Thoracic aorta (tissue), 2 donors: ENCODE measurements at places on chromosomes 12 and 14.

DNA sequence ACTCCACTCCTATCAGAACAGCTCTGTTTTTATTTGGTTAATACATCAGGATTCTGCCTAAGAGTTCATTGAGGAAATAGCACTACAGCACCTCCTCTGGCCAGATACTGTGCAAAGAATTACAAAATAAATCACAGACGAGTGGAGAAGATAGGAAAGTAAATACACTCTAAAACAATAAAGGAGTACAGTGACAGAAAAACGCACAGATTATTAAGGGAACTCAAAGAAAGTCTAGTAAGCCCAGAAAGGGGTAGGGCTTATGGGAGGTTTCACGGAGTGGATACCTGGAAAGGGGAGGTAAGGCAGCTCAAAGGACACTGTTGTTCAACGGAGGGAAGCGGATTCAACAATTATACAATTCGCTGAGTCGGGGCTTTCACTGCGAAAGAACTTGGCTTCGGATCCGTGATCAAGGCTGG lies 5.5 kb downstream of the OR10AD1 start:
- no peak for DNase-seq

GRCh38 chr14:38047195-38047902 lies 160.4 kb upstream of the SSTR1 start:
- DNase-seq: no peak

DNA sequence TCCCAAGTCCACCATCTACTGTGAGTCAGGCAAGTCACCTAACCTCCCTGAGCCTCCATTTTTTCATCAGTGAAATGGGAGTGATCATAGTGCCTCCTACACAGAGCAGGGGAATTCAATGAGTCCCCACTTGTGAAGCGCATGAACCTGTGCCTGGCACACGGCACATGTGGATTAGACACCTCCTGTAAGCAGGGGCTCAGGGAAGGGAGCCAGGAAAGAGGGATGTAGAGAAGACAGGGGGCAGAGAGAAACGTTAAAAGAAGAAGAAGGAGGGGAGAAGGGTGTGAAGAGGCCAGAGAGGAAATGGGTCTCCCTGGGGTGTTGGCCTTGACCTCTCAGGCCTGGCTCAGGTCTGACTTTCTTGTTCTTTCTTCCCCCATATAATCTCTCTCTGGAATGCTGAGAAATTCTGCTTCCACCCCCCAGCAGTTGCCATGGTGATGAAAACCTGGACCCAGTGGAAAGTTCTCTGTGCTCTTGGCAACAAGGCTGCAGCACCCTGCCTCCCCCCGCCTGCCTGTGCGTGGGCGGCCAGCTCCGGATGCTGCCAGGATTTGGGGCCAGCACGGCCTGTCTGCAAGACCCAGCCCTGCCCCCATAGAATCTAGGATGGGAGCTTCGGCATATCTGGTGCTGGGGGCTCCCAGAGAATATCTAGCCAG lies 94.5 kb downstream of the CALM1 start:
- DNase-seq: peak; percentile 68

- DNase-seq: peak; percentile 11
Observed at GRCh38 chr14:73491256-73492042, 716 bp downstream of the RIOX1 start.

DNA sequence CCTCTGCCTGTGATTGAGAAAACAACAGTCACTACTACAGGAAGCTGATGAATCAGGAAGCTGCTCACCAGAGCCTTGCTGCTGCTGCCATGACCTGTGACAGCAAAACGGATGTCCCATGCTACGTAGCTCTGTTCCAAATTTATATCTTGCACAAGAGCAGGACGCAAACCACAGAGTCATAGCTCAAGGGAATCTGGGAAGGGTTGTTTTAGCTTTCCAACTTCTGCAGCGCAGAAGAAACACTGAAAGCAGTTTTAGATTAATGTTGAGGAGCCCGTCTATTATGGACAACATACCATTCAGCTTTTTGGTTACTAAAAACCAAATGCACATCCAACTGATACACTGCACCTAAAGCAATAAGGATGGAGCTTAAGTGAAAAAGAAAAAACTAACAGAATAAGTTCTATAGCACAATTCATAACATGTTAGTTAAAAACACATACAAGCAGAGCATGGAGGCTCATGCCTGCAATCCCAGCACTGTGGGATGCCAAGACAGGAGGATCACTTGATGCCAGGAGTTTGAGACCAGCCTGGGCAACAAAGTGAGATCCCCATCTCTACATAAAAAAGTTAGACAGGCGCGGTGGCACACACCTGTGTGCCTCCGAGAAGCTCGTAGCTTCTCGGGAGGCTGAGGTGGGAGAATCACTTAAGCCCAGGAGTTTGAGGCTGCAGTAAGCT lies 1.7 kb upstream of the ANKRD33 start:
- peak; percentile 41 for DNase-seq

- no peak for DNase-seq
Observed at GRCh38 chr14:100091386-100091785, 26.2 kb downstream of the EVL start.

GRCh38 chr12:6605421-6606330 lies 1.5 kb downstream of the CHD4 start:
- DNase-seq: no peak

- no peak for DNase-seq
Observed at GRCh38 chr14:31877255-31877798, 199.8 kb upstream of the ARHGAP5 start.

GRCh38 chr12:2490831-2491230 lies 303.9 kb upstream of the FKBP4 start:
- DNase-seq: no peak

GRCh38 chr12:27879708-27880107 lies 92.8 kb downstream of the PTHLH start:
- no peak for DNase-seq

DNA sequence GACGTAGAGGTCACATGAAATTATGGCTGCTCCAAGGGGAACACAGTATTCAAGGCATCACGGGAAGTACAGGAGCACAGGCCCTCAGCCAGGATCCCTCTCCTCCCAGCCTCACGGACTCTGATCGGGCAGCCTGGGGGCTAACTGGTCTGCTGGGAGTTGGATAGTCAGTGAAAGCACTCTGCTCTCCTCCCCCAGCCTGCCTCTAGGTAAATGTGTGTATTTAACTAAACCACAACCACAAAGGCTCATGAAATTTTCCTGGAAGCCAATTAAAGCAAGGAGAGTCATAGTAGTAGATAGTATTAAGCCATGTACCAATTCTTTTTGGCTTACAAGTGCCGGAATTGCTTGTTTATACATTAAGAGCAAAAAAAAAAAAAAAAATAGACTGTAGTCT lies 254.3 kb downstream of the MSRB3 start:
- DNase-seq: no peak

DNA sequence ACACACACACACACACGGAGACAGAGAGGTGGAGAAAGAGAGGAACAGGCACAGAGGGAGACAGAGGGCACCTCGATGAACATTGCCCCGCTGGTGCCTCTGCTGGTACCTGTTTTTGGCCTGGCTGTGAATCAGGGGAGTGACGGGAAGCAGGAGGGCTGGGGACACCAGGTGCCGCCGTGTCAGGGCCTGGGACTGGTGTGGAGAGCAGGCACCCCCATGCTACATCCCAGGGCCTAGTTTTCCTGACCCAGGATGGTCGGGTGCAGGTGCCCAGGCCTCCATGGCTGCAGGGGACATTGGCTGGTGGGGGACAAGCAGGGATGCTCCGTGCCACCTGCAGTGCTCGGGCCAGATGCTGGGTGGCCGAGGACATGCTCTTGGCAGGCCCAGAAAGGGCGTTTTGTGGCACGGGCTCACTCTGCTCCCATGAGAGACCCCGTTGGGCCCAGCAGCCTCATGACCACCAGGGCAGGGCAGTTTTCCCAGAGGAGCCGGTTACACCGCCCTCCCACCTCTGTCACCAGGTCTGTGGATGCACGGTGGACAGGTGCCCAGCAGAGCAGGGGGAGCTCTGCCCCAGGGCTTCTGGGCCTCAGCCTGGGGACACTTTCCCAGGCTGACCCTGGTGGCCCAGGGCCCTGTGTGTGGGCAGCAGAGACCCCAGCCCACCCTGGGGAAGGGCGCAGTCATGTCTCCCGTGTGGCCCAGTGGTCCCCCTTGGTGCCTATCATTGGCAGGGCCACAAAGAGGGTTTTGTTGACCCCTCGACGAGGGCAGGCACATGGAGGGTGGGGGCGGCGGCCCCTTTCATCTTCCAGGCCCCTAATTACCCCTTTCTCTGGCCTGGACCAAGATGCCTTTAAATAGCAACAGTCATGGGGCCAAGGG lies 207.5 kb upstream of the RTL1 start:
- DNase-seq: no peak

DNA sequence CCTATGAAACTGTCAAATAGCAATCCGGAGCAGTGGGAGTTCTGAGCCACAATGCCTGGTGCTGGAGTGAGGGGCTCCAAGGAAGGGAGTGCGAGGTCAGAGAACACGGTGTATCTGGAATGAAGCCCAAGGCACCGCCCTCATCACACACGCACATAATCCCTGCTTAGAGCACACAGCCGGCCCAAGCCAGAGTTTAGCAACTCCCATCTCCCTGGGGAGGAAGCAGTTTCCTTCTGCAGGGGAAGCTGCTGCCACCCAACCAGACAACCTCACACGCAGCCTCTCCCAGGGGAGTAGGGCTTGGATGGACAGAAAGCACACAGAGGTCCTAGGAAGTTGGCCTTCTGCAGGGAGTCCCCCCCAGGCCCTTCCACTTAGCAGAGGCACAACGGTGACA lies 31.3 kb downstream of the ACTN1 start:
- DNase-seq: peak; percentile 70

GRCh38 chr12:85633491-85633890 lies 202.7 kb downstream of the RASSF9 start:
- no peak for DNase-seq

GRCh38 chr12:114403011-114403689 lies 2.8 kb downstream of the TBX5 start:
- no peak for DNase-seq

DNA sequence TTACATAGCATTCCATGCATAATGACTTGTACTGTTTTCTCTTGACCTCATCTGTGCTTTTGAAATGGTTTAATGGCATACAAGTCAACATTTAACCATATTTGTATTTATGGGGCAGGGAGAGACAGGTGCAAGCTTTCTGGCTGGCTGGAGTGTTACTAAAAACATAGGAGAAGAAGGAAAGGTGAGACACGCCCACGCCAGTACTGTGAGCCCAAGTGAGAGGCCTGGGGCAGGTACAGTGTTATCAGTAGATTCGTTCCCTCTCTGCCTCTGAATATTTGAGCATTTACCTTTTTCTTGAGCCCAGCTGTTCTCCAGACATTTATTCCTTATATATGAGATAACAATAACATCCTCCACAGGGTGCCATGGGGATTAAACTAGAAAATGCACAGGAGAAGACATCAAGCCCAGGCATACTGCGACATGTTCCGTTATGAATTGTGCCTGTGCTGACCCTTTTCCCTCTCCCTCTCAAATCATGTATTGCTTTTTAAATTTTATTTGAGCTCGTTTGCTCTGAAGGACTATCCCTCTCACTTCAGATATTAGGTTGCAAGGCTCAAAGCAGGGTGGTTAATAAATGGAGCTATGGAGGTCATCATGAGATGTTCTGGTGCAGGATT lies 34.6 kb upstream of the TUBA1C start:
- no peak for DNase-seq

DNA sequence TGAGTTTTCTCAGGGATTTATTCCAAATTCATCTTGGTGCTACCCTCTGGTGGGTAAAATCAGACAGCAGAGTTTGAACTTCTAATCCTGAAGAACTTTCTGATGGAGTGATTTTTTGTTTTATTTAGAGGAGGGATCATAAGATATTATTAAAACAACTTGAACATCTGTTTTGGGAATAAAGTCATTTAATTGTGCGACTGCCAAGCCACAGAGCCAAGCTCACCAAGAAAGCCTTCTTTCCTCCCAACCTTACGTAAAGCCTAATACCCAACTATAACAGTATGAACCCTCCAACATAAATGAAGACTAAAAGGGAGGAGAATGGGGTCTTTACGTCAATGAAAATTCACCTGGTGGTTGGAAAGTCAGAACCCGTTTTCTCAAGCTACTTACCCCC lies 205.5 kb upstream of the IGF1 start:
- DNase-seq: no peak

DNA sequence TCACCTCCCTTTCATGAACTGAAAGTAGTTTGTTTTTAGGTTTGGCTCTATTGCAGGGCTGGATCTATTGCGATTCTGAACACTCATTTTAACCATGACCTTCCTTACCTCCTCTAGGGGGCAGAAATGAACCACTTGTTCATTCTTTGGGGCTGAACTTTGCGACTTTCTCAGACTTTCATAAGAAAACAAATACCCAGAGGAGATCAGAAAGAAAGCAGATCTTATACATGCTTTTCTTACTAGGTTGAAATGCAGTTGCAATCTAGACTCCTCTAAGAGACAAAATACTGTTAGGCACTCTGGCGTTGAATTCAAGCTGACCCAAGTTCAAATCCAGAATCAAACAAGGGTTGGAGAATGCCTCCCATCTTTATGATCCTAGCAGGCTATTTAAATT lies 32.6 kb upstream of the PLEKHG3 start:
- DNase-seq: no peak

GRCh38 chr14:94594441-94594840 lies 13.2 kb downstream of the SERPINA5 start:
- DNase-seq: no peak

- DNase-seq: no peak
Observed at GRCh38 chr12:83784298-83784890, 1097.7 kb downstream of the TMTC2 start.

DNA sequence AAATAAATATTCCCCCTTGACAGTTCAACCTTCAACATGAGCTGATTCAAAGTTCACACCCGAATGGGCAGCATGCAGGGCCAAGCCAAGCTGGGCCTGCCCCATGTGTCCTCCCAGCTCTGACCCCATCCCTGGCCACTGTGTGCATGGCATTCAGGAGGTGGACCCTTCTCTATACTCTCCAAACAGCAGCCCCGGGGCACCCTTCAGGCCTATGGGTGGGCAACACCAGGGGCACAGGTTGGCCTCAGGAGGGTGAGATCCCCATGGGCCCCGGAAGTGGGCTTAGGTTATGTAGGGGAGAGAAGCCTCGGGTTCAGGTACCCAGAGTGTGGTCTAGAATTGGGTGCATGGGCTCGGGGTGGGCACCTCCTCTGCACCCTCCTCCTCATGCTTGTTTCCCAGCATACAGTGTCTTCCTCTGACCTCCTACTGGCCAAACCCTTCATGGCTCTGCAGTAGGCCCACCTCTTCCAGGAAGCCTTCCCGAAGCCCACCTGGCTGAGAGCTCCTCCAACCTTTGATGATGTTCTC lies 31.5 kb upstream of the BCL7A start:
- no peak for DNase-seq

DNA sequence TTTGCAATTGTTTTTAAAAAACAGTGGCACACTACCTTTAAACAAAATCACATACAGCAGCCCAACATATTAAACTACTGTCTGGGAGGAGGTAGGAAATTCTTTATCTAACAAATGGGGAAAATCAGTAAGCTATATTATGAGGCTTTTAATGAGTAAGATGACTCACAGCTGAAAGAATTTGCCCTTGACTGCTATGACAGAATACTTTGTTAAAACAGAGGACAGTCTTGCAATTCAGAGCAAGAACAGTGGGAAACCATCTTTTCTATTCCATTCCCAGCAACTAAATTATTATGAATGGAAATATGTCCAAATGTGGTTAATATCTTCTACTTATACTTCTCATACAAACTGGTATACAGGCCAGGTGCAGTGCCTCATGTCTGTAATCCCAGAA lies 49.2 kb upstream of the SGPP1 start:
- DNase-seq: no peak

GRCh38 chr12:103852498-103852997 lies 11.5 kb upstream of the NT5DC3 start:
- DNase-seq: no peak
